Kasumi-1 (cell line): ENCODE measurements at places on chromosomes 11 and 22.

DNA sequence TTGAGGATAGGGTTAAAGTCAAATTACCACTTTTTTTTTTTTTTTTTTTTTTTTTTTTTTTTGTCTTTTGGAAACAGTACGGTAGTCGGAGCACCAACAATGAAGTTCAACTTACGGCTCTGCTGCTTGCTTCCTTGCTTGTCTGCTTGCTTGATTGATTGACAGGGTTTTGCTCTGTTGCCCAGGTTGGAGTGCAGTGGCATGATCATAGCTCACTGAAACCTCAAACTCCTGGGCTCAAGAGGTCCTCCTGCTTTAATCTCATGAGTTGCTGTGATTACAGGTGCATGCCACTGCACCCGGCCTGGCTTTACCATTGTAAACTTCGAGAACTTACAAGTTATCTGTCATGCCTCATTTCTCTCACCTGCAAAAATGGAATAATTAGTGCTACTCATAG is 5.8 kb downstream of the SGSM3 start:
- DNase-seq, result no peak

- DNase-seq, result no peak
Measured at GRCh38 chr22:46974077-46974476, 211.6 kb downstream of the TBC1D22A start.

DNA sequence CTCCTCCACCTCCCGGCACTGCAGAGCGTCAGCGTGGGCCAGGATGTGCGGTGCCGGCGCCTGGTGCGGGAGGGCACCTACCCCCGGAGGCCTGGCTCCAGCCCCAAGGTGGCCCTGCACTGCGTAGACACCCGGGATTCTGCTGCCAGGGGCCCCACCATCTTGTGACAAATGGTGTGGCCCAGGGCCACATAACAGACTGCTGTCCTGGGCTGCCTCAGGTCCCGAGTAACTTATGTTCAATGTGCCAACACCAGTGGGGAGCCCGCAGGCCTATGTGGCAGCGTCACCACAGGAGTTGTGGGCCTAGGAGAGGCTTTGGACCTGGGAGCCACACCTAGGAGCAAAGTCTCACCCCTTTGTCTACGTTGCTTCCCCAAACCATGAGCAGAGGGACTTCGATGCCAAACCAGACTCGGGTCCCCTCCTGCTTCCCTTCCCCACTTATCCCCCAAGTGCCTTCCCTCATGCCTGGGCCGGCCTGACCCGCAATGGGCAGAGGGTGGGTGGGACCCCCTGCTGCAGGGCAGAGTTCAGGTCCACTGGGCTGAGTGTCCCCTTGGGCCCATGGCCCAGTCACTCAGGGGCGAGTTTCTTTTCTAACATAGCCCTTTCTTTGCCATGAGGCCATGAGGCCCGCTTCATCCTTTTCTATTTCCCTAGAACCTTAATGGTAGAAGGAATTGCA is 13.5 kb downstream of the TSKU start:
- DNase-seq, result no peak

- no peak for DNase-seq
Measured at GRCh38 chr11:47773882-47774281, 6.7 kb upstream of the FNBP4 start.

- DNase-seq, result no peak
Measured at GRCh38 chr22:33864723-33865130, 55.5 kb downstream of the LARGE1 start.

DNA sequence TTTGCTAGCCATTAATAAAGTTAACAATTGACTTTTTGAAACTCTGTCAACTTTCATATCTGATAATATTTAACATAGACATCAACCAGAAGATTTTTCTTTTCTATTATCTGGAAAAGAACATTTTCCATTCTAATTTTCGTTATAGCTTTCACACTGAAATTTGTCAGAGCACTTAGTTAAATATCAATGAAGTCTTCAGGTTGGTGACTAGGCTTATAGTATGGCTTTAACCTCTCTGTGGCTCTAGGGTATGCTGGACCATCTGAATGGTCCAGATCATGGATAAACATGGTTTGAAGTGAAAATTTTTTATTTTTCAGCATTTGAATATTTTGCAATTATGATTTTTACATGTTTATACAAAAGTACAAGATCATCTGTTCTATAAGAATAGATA is 548.1 kb downstream of the CNTN5 start:
- DNase-seq, result no peak

DNA sequence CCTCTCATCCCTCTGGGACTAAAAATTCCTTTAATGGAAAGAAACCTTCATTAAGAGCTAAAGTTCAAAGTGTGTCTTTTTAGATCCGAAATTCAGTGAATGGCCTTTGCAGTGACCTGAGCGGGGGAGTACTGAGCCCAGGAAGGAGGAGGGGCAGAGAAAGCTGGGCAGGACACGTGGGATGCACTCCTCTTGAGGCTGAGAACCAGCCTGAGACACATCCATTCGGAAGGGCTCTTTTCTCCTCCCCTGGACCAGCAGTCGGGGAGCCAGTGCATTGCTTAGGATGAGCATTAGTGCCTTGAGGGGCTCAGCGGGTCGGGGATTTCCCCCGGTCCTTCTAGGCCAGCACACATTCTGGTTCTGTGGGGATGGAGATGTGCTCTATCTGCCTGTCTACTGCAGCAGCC is 258.9 kb upstream of the B3GAT1 start:
- no peak for DNase-seq

DNA sequence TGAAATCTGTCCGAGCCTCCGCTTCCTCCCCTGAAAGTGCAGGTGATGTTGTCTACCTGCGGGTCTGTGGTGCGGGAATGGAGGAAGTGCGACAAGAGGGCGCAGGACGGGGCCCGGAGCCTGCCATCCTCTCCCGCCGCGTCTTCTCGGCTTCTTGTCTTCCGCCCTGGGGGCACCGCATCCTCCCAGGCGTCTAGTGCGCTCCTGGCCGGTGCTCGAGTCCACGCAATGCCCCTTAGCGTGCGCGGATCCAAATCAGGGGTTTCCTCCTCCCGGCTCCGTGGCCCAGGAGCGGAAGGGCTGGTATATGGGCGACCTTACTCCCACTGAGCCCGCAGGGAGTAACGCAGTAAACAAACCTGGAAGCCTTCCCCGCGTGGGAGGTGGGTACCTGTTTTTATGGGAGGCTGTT is 405 bp downstream of the SFI1 start:
- peak; percentile 30 for DNase-seq

- DNase-seq, result peak; percentile 52
Measured at GRCh38 chr11:18526130-18526520, 617 bp downstream of the TSG101 start.

- DNase-seq, result no peak
Measured at GRCh38 chr11:88329563-88330250, 7.8 kb downstream of the CTSC start.

- DNase-seq, result no peak
Measured at GRCh38 chr11:19445771-19446170, 205.0 kb upstream of the E2F8 start.

- no peak for DNase-seq
Measured at GRCh38 chr11:7569044-7569443, 55.2 kb downstream of the PPFIBP2 start.

DNA sequence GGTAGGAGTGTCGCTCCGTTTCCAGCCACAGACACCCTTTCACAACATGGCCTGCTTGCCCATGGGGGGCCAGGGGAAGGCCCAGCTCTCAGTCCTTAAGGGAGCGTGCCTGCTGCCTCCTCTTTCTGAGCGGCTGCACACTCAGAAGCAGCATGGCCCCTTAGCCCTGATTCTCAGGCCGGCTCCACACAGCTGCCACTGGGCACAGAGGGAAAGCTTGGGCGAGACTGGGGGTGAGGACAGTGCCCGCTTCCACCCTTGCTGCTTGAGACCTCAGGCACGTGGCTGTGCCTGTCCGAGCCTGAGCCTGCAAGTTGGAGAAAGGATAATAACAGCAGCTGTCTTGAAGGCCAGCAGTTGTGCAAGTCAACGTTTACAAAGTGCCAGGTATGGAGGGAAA is 416.3 kb downstream of the SHANK2 start:
- DNase-seq, result no peak

DNA sequence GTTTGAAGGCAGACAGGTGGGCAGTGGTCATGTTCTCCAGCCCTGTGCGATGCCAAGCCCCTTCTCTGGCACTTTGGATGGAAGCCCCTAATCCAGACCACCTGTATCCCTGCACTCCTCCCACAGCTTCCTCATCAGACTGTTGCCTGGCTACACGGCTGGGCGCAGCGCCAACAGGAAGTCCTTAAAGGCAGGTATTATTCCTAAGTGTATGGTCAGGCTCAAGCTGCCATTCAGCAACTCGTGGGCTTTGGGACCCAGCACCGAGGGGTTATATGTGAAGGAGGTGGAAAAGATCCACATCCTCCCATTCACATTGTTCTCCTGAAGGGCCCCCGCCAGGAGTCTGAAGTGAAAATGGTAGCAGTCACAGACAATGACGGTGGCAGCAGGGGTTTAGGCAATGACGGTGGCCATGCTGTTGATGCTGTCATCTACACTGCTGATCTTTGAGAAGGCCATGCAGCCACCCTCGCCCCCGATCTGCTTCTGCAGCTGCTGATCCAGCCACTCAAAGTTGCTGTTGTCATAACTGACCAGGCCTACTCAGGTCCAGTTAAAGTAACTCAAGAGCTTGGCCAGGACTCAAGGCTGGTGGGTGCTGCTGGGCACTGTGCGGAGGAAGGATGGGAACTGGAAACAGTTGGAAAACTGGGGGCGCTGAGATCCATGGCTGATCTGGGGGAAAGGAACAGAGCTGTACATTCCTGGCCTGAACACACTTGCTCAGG is 27.7 kb downstream of the OR6Q1 start:
- DNase-seq, result no peak

GRCh38 chr11:131710511-131710910 is 340.1 kb downstream of the NTM start:
- DNase-seq, result no peak

DNA sequence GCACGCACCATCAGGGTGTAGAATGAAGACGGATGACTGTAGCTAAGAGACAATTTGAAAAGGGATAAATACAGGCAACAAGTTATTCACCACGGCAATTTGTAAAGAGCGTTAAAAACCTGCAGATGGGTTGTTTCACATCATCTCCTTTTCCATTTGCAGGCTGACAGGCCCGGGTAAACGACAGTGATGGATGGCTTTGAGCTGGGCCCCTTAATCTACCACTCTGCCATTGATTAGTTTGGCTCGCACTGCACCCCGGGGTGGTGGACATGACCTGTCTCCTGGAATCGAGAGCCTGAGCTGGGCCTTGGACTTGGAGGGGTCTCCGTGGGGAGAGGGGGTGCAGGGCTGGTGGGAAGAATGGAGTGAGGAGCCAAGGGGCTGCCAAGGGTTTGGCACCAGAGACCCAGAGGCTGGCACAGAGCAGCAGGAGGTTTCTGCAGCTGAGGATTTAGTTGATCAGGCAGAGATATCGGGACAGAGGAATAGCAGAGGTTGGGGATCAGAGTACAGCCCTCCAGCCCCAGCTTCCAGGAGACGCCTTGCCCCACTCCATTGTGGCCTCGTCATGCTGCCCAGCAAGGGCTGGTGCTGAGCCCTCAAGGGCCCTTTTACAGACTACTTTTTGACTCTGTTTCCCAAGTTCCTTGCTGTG is 110.6 kb upstream of the NECTIN1 start:
- DNase-seq, result no peak

GRCh38 chr22:41563051-41563711 is 2.4 kb downstream of the CSDC2 start:
- no peak for DNase-seq

GRCh38 chr22:47335460-47335859 is 573.0 kb downstream of the TBC1D22A start:
- no peak for DNase-seq

DNA sequence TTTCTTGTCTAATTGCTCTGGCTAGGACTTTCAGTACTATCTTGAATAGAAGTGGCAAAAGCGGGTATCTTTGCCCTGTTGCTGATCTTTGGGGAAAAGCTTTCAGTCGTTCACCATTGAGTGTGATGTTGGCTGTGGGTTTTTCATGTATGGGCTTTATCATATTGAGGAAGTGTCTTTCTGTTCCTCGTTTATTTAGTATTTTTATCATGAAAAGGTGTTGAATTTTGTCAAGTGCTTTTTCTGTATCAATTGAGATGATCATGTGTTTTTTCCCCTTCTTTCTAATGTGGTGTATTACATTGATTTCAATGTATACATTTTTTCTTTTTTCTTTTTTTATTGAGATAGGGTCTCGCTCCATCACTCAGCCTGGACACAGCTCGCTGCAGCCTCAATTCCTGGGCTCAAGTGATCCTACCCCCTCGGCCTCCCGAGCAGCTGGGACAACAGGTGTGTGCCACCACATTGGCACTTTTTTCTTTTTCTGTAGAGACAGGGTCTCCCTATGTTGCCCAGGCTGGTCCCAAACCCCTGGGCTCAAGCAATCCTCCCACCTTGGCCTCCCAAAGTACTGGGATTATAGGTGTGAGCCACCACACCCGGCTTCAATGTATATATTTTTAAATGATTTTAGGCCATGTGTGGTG is 5.3 kb upstream of the GNB1L start:
- no peak for DNase-seq

DNA sequence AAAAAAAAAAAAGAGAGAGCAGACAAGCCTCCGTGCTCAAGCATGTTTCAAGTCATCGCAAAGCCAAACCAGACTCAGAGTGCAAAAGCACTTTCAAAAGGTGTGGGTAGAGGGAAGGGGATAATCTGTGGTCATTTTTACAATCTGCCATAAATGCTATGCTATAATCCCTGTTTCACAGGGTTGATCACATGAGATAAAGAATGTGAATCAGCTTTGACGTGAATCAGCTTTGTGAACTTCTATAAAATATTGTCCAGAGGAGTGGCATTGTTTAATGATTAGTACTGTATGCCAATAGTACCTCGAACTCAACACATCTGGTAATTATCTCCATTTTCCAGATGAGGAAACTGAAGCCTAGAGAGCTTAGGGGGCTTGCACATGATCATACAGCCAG is 20.0 kb upstream of the POLD3 start:
- DNase-seq, result no peak

DNA sequence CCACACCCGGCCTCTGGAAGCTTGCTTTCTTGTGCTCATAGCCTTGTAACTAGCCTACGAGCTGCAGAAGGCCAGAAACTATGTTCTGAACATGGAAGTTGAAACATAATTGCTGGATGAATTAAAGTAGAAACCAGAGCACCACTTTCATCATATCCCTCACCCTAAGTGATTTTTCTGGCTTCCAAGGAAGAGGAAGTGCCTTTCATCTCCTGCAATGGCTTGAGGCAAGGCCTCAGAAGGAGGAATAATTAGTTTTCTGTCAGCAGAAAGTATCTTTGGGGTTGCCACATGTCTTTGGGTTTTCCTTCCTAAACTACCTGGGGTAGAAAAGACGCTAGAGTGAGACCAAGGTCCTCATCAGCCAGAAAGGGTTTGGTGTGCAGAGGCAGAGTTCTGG is 14.5 kb downstream of the RPL27A start:
- peak; percentile 31 for DNase-seq

DNA sequence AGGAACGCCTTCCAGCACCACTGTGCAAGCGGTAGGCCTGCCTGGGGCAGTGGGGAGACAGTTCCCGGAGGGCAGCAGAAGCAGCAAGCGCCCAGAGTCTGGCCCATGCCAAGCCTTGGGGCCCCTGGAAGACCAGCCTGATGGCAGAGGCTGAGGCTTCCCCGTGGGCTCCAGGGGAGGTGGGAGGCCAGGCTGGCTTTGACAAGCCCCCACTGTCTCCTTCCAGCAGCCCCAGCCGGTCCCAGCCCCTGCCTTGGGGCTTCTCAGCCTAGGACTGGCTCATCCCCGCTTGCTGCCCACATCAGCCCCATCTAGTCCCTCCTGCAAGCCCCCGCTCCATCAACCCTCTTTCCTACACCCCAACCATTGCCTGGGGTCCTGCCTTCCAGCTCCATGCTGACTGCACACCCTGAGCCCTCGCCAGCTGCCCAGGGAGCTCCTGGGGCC is 46.7 kb downstream of the IGF2 start:
- DNase-seq, result no peak
